NCI-H345 (cell line): ENCODE measurements at places on chromosomes 11 and 22.
A peak's percentile ranks its signal among the peaks of the same experiment; 100 is the strongest.

GRCh38 chr11:105553025-105553424, 56.8 kb upstream of the GRIA4 start:
- DNase-seq = no peak

- no peak for DNase-seq
Measured at GRCh38 chr11:97356144-97356543, 966.3 kb downstream of the JRKL start.

- DNase-seq = no peak
Measured at GRCh38 chr11:11320825-11321224, 32.2 kb downstream of the CSNK2A3 start.

DNA sequence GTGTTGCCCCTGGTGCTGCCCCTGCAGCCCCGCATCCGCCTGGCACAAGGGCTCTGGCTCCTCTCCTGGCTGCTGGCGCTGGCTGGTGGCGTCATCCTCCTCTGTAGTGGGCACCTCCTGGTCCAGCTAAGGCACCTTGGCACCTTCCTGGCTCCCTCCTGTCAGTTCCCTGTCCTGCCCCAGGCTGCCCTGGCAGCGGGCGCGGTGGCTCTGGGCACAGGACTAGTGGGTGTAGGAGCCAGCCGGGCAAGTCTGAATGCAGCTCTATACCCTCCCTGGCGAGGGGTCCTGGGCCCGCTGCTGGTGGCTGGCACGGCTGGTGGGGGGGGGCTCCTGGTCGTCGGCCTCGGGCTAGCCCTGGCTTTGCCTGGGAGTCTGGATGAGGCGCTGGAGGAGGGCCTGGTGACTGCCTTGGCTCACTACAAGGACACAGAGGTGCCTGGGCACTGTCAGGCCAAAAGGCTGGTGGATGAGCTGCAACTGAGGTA, 278 bp downstream of the ROM1 start:
- DNase-seq = no peak

GRCh38 chr11:113956986-113957385, 17.9 kb upstream of the HTR3A start:
- DNase-seq = peak; percentile 21

DNA sequence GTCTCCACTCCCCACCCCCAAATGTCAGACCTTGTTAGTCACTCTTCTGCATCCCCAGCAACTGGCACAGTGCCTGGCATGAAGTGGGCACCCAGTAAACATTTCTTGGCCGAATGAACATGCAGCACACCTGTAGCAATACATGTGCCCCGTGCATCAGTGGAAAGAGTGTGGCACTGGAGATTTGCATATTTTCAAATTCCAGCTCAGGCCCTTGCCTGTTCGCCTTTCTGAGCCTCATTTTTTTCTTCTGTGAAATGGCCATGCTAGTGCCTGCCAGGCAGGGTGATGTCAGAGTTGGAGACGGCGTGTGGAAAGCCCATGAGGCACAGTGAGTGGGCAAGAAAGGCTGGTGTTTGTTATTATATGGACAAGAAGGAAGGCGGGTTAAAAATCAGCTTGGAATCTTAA, 38.7 kb downstream of the CD82 start:
- DNase-seq = peak; percentile 87

DNA sequence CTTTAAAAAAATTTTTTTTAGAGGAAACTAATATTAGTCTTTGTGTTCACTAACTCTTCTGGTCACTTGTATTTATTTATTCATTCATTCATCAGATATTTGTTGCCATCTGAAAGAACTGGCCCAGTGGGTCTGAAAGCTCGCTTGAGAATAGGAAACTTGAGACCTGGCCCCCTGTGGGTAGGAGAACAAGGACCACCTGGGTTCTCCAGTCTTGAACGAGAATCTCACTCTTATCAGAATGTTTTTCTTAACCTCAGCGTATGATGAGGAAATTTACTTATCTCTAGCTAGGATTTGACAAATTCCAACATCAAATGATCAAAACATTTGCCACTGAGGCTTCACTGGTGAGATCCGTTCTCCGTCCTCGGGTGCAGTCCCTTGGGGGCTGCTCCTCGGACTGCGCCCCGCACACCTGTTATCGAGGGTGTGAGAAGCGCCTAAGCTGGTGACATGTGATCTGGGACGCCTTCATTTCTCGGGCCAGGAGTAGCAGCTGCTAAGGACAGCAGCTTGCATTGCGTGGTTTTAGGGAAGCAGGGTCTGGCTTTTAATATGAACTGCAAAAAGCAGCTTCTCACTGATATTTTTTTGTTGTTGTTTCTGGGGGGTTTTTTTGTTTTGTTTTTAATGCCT, 6.3 kb downstream of the C22orf31 start:
- no peak for DNase-seq

- peak; percentile 77 for DNase-seq
Measured at GRCh38 chr11:32892355-32893092, at the start of gene QSER1. Gene QSER1, plus strand, starts transcription at chr11:32892811. Its CDS starts 315 bp downstream, at chr11:32893126.

GRCh38 chr11:61659413-61660196, 20.6 kb upstream of the DAGLA start:
- DNase-seq = no peak

- DNase-seq = no peak
Measured at GRCh38 chr11:44968510-44968909, 17.8 kb upstream of the TP53I11 start.

DNA sequence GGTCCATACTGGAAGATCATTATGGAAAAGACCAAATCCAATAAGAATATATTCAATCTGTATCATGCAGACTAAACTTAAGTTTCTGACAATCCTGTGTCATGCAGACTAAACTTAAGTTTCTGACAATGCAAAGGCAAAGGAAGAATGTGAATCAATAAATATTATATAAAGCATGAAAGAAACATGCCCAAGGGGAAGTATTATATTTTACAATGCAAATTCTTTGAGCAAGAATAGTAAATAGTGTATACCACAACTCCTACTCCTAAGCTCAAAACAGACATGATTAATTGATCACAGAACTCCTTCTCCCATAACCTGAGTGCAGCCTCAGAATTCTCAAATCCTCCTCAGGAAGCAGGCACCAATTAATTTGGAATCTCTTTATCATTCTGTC, 71.3 kb upstream of the BDNF start:
- no peak for DNase-seq

DNA sequence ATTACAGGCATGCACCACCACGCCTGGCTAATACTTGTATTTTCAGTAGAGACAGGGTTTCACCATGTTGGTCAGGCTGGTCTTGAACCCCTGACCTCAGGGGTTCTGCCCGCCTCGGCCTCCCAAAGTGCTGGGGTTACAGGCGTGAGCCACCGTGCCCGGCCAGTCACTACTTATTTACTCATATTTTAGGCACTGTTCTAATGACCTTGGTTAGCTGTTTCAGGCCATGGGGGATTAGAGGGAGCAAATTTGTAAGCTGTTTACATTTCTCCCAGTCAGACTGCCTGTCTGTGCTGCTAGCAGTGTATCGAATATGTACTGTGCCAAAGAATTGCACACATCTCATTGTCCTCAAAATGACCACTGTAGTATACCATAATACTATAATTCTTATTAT, 32.7 kb upstream of the PACSIN2 start:
- no peak for DNase-seq

DNA sequence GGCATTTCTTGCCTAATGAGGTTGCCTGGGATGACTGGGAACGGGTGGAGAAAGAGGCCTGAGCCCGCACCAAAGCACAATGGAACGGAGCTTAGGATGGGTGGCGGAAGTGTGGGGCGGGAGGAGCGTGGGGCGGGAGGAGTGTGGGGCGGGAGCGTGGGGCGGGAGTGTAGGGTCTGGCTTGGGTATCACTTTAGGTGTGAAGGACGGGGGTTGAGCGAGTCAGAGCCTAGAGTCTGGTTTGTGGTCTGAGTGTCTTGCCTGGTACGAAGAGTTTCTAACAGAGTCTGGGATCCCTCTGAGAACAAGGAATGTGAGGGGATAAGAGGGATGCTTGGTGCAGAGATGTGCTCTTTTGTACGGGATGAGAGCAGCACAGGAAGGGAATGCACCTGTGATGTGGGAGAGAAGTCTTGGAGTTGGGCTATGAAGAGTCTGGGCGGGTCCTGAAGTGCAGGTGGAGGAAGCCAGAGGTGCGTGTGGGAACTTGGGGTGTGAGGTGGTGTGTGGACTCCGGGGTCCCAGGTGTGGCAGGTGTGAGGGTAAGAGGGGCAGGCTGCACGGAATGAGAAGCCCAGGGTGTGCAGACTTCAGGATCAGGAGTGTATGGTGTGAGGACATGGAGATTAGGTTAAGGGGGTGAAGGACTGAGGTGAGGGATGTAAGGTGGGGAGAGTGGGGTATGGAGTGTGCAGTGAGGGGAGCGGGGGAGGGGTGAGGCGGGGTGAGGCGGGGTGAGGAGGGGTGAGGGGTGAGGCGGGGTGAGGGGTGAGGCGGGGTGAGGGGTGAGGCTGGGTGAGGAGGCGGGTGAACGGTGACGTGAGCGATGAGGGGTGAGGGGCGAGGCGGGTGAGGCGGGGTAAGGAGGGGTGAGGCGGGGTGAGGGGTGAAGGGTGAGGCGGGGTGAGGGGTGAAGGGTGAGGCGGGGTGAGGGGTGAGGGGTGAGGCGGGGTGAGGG, 1.0 kb downstream of the SYCE3 start:
- DNase-seq = no peak

- no peak for DNase-seq
Measured at GRCh38 chr11:117999354-117999993, 13.3 kb downstream of the IL10RA start.

GRCh38 chr22:29947410-29948384, 64.7 kb downstream of the MTMR3 start:
- no peak for DNase-seq

- peak; percentile 10 for DNase-seq
Measured at GRCh38 chr11:120131941-120132644, 5.8 kb downstream of the TRIM29 start.

DNA sequence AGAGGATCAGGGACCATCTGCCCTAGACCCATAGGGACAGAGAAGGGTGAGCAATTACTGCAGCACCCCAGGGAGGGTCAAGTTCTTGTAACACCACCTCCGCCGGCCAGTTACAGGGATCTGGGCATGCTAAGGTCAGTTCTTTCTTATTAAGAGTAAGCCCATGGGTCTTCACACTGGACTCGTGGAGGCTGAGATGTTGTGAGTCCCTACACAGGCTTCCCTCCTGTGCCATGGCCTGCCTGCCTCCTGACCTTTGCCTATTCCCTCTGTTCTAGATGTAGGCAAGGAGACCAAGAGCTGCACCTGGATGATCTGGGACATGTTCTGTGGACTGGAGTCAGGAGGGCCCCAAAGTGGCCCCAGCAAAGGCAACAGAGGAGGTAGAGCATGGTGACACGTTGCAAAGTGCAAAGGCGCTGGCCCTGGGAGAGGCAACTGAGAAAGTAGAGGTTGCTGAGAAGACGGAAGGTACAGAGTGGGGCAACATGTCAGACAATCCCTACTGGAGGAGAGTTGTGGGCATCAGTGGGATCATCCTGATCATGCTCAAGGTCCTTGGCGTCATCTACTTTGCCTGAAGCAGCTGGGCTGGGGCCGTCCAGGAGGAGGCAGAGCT, 16.3 kb upstream of the GNAZ start:
- DNase-seq = no peak

DNA sequence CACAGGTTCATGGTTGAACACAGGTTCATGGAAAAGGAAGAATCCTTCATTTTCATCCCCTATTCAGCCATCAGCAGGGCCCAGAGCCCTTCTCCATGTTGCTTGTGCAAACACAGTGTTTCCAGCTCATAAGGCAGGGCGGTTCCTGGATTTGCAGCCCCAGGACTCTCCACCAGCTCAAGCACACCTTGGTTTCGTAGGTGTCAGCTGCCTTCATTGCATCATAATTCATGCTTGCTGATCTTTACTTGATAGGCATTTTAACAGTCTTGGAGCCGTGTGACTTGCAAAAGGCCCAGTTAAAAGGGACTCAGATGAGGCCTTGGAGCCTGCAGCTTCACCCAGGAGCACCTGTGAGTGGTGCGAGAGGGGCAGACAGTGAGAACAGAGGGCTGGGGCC, 318.1 kb upstream of the B3GAT1 start:
- no peak for DNase-seq

DNA sequence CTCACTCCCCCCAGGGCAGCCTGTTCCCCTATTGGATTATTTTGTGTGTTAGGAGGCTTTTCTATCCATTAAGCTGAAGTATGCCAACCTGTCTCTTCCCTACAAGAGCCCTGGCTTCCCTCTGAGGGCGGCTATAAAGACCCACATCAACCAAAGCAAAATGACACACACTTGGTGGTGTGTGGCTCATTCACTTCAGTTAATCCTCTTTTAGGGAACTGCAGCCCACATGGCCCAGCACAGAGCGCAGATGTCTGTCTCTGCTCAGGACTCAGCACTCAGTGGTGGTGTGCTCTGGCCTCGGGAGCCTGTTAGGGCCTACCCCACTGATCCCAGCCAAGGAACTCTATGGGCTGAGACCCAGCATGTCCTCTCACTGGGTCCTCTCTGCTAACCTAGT, 32.2 kb upstream of the LRRC10B start:
- no peak for DNase-seq

GRCh38 chr11:100681064-100681502, 6.0 kb upstream of the ARHGAP42 start:
- peak; percentile 59 for DNase-seq

DNA sequence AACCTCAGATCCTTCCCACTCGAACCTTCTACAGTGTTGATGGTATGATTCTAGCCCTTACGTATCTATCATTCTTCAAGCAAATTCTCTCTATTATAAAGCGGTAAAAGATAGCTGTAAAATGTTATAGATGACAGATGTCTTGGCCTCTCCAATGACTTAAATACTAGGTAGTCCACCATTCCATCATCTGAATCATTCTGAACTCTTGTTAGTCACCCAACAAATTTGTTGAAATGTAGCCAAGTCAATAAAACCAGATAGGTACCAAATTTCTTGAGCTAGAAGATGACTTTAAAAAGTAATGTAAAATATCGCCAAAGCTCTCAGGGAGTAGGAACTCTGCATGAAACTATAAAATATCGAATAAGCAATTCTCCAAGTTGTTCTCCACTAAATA, 32.6 kb upstream of the PICALM start:
- DNase-seq = no peak

- no peak for DNase-seq
Measured at GRCh38 chr11:102226702-102227490, 90.4 kb upstream of the BIRC3 start.

DNA sequence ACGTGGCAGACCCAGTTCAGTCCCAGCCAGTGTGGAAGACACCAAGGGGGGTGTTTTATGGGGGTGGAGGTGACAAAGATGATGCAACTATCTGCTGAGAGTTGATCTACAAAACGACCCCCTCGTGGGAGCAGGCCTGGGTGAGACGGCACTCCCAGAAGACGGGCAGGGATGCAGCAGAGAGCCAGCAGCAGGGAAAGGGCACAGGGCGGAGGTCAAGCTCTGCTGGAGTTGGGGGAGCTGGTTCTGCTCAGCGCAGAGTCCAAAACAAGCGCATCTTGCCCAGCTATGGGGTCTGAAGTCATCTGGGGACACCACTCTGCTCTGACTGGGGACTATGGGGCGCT, 3.9 kb downstream of the GNB1L start:
- DNase-seq = no peak

- peak; percentile 57 for DNase-seq
Measured at GRCh38 chr22:24996420-24996952, 44.0 kb downstream of the KIAA1671 start.

- DNase-seq = no peak
Measured at GRCh38 chr22:22210889-22211833, 33.4 kb upstream of the VPREB1 start.
